Mesenchymal stem cell (in vitro differentiated cells and primary cell): ENCODE measurements at places on chromosomes 5 and 9.

GRCh38 chr9:93974151-93974550, 19.0 kb upstream of the BARX1 start:
- peaks cover 7% of the 10 kb centered on the region for H3K27me3 ChIP-seq
- no peak overlapping the region for H3K27ac ChIP-seq
- H3K4me1 ChIP-seq, result peaks cover under 1% of the 10 kb centered on the region
- DNase-seq, result no peak
- H3K36me3 ChIP-seq, result no peaks in the 10 kb centered on the region
- H3K4me3 ChIP-seq, result no peak overlapping the region

DNA sequence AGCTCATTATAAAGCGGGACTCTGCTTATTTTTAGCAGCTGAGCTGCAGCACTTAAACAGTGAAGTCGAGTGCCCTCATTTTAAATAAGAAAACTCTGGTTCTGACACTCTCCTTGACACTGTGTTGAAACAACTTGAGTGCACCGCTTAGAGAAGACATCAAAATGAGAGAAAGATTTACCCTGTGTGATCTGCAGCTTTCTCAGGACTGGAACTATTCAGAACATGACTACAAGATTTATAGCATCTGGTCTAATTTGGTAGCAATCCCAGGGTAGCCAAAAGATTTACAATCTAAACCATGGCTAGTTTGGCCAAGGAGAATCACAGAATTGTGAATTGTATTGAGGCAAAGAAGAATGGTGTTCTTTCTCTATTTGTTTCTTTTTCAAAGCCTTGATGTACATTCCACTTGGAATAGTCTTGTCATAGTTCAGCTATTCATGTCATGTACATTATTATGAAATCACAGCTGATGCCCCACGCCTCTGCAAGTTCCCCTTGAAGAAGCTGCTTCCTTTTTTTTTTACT, 38.7 kb downstream of the PLEKHG4B start:
- no peak overlapping the region for H3K4me3 ChIP-seq
- no peak overlapping the region for H3K27ac ChIP-seq
- H3K27me3 ChIP-seq, result peaks cover 19% of the 10 kb centered on the region
- no peaks in the 10 kb centered on the region for H3K36me3 ChIP-seq

- H3K4me1 ChIP-seq, result no peaks in the 10 kb centered on the region
- no peaks in the 10 kb centered on the region for H3K36me3 ChIP-seq
- no peak overlapping the region for H3K27ac ChIP-seq
Observed at GRCh38 chr5:38736089-38736488, 109.7 kb upstream of the OSMR start.

GRCh38 chr5:17154211-17154996, 63.0 kb upstream of the BASP1 start:
- H3K4me1 ChIP-seq, result peaks cover 14% of the 10 kb centered on the region
- no peak for DNase-seq
- H3K27me3 ChIP-seq, result no peaks in the 10 kb centered on the region
- H3K36me3 ChIP-seq, result peaks cover 4% of the 10 kb centered on the region

DNA sequence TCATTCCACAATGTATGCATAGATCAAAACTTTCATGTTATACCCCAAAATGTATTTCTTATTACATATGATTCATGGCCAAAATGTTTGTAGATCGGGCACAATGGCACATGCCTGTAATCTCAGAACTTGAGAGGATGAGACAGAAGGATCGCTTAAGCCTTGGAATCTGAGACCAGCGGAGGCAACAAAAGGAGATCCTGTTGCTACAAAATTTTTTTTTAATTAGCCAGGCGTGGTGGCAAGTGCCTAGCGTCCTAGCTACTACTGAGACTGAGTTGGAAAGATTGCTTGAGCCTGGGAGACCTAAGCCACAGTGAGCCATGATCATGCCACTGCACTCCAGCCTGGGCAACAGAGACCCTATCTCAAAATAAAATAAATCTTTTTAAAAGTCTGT, 89.9 kb downstream of the MAPKAP1 start:
- no peaks in the 10 kb centered on the region for H3K4me1 ChIP-seq
- no peaks in the 10 kb centered on the region for H3K36me3 ChIP-seq
- H3K27ac ChIP-seq, result no peak overlapping the region
- no peaks in the 10 kb centered on the region for H3K27me3 ChIP-seq
- DNase-seq, result no peak

GRCh38 chr9:75833778-75834177, 56.7 kb upstream of the PCSK5 start:
- H3K4me3 ChIP-seq, result no peak overlapping the region
- H3K36me3 ChIP-seq, result no peaks in the 10 kb centered on the region
- DNase-seq, result no peak
- no peaks in the 10 kb centered on the region for H3K4me1 ChIP-seq
- H3K27ac ChIP-seq, result no peak overlapping the region
- H3K27me3 ChIP-seq, result no peaks in the 10 kb centered on the region
